ENCODE measurements at places on chromosomes 2 and 18.

- DNase-seq: peak; percentile 39
Observed at GRCh38 chr2:54606393-54606958, 117.0 kb upstream of the EML6 start.

DNA sequence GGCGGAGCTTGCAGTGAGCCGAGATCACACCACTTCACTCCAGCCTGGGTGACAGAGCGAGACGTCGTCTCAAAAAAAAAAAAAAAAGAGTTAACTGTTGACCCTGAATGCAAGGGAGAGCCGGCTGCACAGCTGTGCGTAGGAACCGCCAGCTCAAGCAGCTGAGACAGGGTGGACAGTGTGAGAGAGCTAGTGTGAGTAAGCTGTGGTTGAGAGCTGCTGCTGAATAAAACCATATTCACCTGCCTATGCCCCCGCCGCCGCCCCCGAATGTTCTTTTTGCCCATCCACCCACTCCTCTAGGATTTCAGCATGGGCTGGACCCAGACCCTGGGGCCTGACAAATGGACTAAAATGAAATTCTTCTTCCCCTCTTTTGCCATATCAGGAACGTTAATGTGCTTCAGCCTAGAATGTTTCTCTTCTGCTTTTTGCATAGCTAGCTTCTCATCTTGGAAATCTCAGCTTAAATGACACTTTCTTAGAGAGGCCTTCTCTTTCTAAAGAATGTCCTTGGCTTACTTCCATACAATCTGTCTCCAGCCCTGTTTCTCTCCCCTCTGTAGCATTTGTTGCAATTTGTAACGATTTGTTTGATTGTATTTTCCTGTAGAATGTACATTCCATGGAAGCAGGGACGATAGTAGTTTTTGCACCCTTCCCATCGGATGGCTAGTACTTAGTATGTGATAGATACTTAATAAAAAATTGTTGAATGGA, 142.7 kb downstream of the KLHL14 start:
- DNase-seq: no peak

DNA sequence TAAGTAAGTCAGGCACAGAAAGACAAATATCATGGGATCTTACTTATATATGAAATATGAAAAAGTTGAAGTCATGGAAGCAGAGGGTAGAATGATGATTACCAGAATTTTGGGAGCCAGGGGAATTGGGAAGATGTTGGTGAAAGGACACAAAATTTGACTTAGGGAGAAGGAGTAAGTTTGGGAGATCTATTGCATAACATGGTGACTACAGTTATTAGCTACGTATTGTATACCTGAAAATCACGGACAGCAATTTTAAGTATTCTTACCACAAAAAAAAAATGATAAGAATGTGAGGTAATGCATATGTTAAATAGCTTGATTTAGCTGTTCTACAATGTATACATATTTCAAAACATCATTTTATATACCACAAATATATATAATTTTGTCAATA, 94.2 kb upstream of the COL5A2 start:
- DNase-seq: no peak

DNA sequence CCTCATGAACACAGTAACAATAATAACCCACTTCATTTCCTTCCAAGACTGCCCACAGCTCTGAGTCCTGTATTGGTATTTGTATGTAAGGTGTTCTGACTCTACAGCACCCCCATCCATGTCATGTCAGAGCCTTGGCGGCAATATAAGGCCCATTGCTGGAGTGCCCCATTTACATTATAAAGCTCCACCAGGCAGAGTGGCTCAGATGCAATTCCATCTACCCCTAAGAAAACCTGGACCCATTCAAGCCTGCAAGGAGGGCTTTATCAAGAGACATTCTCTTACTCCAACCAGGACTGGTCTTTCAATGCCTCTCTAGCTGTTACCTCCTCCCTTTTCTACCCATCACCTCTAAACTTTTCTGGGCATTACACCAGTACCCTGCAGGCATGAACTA, 101.6 kb downstream of the ANTXR1 start:
- no peak for DNase-seq

GRCh38 chr2:106284691-106285202, 90.6 kb upstream of the UXS1 start:
- no peak for DNase-seq

GRCh38 chr2:196992466-196992865, 66.0 kb upstream of the PGAP1 start:
- no peak for DNase-seq

- no peak for DNase-seq
Observed at GRCh38 chr2:109482361-109482861, 131.4 kb downstream of the SEPTIN10 start.

DNA sequence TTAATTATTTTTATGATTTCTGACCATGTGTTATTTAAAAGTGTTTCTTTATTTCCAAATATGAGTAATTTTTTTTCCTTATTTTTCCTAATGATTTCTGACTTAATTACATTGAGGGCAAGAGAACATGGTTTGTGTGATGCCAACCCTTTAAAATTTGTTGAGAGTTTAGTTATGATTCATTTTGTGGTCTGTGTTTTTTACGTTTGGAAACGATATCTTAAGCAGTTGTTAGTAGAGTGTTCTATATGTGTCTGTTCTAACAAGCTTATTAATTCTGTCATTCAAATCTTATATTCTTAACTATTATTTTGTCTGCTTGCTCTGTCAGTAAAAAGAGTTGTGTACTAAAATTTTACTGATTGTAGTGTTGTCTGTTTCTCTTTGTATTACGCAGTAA, 15.0 kb downstream of the NAB1 start:
- no peak for DNase-seq

- no peak for DNase-seq
Observed at GRCh38 chr2:8662239-8662879, 19.5 kb upstream of the ID2 start.

GRCh38 chr2:236871500-236872001, 214.1 kb upstream of the COPS8 start:
- no peak for DNase-seq

GRCh38 chr2:128028668-128029054, 802 bp upstream of the SAP130 start:
- DNase-seq: no peak

GRCh38 chr2:196591621-196592022, 47.9 kb upstream of the CCDC150 start:
- no peak for DNase-seq

- no peak for DNase-seq
Observed at GRCh38 chr18:74633652-74634352, 36.1 kb downstream of the ZNF407 start.

DNA sequence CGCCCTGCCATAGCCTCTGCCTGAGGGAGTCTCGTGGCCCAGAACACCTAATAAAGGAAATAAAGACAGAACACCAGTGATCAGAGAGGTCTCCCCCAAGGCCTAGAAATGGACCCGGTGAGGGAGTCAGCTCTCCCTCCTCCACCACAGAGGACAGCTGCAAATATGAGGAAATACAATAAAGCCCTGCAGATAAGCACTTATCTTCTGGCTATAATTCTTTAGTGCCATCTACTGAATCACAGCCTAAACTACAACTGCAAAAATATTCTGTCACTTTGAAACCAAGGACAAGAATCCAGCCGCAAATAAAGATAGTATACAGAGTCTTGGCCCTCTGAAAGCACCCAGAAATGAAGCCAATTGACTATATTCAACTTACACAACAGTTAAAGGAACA, 42.4 kb upstream of the TACR1 start:
- no peak for DNase-seq

DNA sequence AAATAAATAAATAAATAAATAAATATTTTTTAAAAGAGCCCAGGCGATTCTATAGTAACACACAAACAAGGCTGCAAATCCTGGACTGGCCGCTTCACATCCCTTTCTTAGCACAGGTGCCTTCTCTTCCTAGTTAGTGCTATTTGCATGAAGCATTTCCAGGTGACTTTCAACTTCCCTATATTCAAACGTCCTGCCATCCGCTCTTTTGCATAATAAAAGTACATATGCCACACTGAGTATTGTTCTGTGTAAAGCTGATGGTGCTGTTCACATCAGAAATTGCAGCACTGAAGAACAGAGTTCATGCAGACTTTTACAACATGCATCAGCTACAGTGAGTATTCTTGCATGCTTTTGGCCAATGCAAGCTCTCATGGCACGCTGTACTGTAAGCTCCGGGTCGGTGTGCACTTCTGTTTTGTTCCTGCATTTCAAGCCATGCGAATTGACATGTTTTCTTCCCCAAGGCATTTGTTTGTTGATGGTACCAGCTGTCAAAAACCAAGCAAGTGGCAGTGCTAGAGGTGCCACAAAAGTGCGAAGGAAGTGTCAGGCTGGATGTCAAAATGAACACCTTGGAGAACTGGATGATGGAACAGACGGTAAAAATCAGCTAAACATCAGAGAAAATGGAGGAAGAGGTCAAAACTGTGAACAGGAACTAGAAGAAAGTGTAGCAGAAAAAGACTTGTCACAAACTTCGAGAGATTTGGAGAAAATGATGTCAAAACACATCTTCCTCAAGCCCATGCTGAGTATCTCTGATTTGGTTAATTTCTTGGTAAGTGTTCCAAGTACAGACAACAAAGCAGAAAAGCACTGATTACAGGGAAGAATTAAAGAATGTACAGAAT, 25.5 kb upstream of the CEP68 start:
- DNase-seq: no peak

GRCh38 chr2:174180165-174180724, 68.1 kb downstream of the OLA1 start:
- DNase-seq: no peak

GRCh38 chr2:47334356-47335136, 68.4 kb upstream of the MSH2 start:
- no peak for DNase-seq

DNA sequence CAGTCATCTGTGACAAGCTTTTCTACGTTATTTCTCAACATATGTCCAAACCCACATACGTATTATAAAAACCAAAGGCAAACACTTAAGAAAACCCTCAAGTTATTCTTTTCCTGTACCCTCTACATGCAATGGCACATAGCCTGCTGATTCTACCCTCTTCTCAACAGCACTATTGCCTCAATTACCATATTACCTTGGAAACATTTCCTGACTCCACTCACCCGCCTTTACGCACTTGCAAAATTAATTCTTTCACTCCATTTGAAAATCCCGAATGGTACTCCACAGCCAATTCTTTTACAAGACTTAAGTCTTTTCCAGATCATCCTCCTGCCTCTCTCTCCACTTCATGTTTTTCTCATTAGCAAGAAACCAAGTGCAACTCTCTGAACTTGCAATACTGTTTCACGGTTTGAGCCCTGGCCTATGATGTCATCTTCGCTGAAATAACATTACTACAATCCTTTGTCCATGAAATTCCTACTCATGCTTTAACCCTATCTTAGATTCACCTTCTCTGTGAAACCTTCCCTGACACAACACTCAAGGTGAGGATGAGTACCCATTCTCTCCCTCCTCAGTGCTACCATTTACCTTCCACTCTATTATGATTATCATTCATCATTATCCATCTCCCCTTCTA, 29.0 kb downstream of the SESTD1 start:
- DNase-seq: no peak

- DNase-seq: no peak
Observed at GRCh38 chr2:223532712-223533111, 69.4 kb downstream of the SCG2 start.

DNA sequence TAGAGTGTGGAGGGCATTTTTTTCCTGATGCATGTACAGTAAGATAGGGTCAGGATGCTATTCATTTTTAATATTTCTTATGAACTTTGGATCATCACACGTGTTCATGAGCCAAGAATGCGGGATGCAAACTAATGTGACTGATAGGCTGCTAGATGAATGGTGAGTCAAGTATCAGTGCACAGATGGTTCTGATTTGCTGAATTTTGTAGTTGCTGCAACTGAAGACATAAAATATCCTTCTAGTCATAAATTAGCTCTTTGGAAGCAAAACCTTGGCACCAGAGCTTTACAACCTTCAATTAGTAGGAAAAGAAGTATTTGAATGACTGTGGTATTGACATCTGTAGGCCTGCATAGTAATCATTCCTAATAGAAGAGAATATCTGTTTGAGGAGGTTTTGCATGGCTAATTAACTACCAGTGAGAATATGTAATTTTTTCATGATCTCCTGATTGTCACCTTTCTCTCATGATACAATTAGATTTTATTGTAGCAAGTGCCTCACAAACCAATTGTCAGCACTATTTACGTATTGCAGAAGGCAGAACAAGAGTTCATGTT, 94.0 kb downstream of the VRK2 start:
- DNase-seq: no peak

- DNase-seq: no peak
Observed at GRCh38 chr2:121491518-121491917, 39.2 kb upstream of the RNU4ATAC start.

- DNase-seq: no peak
Observed at GRCh38 chr2:98726205-98726604, 4.7 kb downstream of the MGAT4A start.

DNA sequence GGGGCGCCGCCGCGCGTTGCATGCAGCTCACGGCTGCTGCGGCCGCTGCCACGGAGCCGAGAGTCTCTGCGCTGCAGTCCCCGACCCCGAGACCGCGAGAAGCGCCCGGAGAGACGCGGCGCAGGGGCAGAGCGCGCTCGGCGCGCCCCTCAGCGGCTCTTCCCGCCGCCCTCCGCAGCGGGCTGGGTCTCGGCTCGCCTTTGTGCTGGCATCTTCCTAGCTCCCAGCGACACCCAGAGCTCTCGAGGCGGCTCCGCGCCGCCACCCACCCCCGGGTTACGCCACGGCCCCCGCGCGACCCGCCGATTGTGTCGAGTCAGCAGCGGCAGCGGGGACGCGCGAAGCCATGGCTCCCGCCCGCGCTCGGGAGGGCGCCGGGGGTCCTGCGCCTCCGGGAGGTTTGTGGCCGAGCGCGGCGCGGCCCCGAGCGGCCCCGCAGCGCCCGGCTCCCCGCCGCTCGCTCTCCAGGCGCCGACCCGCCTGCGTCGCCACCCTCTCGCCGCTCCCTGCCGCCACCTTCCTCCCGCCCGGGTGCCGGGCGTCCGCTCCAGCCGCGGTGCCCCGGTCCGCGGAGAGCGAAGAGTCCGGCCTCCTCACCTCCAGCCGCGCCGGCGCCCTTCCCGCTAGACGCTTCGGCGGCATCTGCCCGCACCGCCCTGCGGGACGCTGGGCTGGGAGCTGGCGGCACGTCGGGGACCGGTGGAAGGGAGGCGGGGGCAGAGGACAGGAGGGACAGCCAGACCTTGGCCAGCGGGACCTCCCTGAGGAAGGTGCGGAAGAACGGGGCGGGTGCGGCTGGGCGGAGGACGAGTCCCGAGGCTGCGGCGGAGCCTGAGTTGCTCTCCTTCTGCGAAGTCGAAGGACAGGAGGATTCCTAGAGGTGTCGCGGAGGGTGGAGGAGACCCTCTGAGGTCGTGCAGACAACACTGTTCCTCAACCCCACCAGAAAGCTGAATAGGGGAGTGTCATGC, 46.3 kb upstream of the CCDC150 start:
- no peak for DNase-seq

DNA sequence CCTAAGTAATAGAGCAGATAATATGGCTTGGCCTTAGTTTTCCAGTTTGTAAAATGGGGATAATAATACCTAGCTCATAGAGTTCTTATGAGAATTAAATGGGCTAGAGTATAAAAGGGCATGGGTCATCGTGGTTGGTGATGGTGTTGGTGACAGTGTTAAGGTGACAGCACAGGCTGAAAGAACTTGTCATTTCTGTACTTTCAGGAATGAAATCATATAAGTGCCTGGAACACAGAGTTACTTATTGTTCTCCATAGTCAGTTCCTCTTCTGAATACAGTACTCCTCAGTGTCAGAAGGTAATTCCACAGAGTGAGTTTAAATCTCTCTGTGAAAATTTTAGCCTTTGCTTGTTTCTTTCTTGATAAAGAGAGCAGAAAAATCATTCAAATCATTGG, 42.4 kb downstream of the KIF5C start:
- no peak for DNase-seq

- no peak for DNase-seq
Observed at GRCh38 chr2:227785293-227785692, 28.3 kb upstream of the CCL20 start.

GRCh38 chr2:15588329-15588919, 3.2 kb upstream of the DDX1 start:
- DNase-seq: no peak
